ENCODE measurements at places on chromosomes 4 and X.

- no peak for DNase-seq
These were observed 2.0 kb downstream of the SETD7 start for GRCh38 chr4:139553751-139554641.

DNA sequence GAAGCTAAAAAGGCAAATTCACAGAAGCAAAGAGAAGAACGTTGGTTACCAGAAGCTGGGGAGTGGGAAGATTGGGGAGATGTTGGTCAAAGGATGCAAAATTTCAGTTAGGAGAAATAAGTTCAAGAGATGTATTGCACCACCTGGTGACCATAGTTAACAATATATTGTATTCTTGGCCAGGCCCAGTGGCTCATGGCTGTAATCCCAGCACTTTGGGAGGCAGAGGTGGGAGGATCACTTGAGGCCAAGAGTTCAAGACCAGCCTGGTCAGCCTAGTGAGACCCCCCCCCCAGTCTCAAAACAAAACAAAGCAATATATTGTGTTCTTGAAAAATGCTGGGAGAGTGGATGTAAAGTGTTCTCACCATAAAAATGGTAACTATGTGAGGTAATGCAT lies 67.9 kb downstream of the TAB3 start:
- DNase-seq, result no peak

- no peak for DNase-seq
These were observed 20.7 kb upstream of the GRXCR1 start for GRCh38 chr4:42871671-42872290.

DNA sequence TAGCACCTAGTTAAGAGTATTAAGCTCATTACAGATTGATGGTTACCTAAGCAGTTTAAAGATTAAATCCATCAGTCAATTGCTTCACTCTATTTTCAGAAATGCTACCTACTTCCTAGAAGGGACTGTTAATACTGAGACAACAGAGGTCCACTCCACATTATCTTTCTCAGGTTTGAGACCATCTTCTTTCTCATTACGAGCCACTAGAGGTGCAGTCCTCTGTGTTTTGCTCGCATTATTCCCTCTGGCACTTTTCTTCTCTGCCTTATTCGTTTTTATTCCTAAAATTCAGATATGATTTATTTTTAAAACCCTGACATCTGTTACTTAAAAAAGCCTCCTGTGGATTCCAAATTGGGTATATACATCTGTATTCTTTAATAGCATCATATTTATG lies 459.1 kb downstream of the FSTL5 start:
- no peak for DNase-seq

GRCh38 chr4:100641336-100641735 lies 123.5 kb upstream of the EMCN start:
- DNase-seq, result no peak

DNA sequence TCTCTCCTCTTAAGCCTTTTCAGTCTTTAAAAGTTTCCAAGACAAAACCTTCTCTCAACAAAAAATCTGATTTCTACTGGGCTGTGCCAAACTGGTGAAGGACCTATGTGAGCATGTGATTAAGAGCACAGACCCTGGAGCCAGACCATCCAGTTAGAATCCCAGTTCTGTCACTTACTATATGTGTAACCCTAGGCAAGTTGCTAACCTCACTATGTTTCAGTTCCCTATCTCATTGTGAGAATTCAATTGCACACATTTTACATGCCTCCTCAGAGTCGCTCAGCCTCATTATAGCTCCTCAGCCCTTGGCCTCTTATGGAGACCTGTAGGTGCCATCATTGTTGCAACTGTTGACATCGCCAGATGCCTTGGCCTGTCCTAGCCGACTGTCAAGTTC lies 54.1 kb upstream of the VEGFD start:
- no peak for DNase-seq

- DNase-seq, result no peak
These were observed 117.9 kb downstream of the COL25A1 start for GRCh38 chr4:109184491-109184961.

GRCh38 chr4:138609943-138610350 lies 367.8 kb upstream of the SLC7A11 start:
- no peak for DNase-seq

DNA sequence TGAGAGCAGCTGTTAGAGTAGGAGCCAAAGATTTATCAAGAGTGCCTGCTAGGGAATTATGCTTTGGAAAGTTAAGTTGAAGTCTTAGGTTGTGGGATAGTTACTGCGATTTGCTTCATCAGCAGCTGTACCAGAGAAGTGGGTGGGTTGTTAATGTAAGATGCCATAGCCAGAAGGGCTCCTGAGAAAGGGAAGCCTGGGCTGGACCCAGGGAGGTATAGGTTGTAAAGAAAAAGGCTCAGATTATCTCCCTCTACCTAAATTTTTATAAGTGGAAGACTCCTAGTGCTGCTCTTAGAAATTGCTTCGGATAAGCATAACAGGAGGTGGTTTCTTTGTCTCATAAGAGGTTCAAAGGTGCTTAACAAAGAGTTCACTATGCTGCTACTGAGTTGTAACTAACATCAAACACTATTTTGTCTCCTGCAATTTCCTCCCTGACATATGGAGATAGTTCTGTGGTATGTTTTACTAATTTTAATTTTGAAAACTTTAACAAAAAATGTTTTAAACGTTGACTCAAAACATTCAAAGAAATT lies 356.9 kb downstream of the DTHD1 start:
- DNase-seq, result no peak

GRCh38 chr4:6806924-6807626 lies 24.5 kb downstream of the KIAA0232 start:
- no peak for DNase-seq

GRCh38 chrX:1274786-1275185 lies 6.2 kb downstream of the CSF2RA start:
- no peak for DNase-seq

- no peak for DNase-seq
These were observed 1.8 kb downstream of the CCNI start for GRCh38 chr4:77073981-77074380.

DNA sequence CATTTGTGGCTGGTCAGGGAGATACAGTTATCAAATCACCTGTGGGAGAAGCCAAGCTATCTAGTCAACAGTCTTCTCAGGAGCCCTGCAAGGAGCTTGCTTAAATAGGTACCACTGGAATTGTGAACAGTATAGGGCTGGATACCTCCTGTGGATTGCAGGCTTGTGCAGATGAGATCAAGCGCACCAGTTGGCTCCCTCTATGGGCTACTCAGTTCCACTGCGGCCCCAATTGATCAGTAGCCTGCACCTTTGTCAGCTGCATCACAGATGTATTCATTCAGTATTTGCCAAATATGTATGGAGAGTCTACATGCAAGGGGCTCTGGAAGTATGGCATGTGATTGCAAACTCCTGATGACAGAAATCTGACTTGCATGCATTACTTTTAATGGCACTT lies 28.6 kb downstream of the TEX13A start:
- DNase-seq, result no peak

GRCh38 chr4:22202975-22203710 lies 254.6 kb upstream of the KCNIP4 start:
- DNase-seq, result no peak

DNA sequence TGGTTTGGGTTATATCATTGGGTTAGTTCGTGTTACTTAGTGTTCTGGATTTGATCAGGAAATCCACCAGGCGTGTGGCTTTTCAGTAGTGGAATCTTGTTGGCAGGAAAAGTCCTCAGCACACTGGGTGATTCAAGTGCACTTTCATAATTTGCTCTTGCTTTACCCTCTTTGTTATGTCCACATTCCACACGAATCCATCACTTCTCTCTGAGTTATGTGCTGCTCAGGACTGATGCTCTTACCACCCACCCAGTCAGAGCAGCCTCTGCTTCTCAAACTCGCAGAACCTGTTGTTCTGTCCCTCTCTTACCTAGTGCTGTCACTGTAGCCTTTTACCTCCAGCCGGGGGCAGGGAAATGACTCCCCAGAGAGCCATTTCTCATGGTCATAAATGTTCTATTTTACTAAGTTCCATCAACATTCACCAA lies 37.2 kb upstream of the SCRG1 start:
- DNase-seq, result no peak

- DNase-seq, result no peak
These were observed 191.4 kb downstream of the TSPAN5 start for GRCh38 chr4:98466868-98467599.

- DNase-seq, result no peak
These were observed 2.7 kb downstream of the MAGEA1 start for GRCh38 chrX:153181822-153182221.

DNA sequence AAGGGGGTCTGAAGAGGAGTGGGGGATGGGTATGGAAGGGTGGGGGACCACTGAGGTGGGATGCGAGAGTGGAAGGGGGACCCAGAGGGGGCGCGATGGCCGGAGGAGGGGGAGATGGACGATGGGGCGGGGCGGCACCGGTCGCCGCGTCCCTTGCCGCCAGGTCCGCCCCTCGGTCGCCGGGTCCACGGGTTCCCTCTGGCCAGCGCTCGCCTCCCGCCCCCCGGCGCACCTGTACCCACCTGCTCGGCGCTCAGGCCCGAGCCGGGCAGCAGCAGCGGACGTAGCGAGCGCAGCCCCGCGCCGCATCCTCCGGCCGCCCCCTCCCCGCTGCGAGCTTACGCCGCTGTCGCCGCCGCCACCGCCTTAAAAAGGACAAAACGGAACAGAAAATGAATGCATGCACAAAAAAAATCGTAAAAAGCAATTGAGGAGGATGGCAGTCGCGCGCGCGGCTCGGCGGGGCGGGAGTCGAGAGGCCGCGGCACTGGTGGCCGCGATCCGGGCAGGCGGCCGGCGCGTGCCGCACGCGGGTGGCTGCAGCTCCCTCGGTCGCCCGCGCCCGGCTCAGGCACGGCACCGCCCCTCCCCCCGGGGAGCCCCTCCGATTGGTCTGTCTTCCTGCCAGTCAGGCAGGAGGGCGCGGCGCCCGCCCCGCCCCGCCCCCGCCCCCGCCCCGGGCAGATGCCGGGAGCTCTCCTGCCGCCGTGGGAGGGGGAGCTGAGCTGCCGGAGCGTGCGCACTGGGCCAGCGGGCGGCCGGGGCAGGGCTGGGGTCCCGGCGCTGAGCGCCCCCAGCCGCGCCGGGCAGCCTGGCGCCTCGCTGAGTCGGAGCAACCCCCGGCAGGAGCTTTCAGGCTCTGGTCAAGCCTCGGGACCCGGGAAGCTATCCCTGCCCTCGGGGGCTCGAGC lies at the start of gene JAKMIP1:
JAKMIP1 (minus strand) TSS at position 539 of the 911 bp plus-strand sequence. CDS start 87,699 bp downstream, outside the sequence.
- DNase-seq, result no peak

GRCh38 chrX:39487166-39487968 lies 610.4 kb downstream of the BCOR start:
- DNase-seq, result no peak

DNA sequence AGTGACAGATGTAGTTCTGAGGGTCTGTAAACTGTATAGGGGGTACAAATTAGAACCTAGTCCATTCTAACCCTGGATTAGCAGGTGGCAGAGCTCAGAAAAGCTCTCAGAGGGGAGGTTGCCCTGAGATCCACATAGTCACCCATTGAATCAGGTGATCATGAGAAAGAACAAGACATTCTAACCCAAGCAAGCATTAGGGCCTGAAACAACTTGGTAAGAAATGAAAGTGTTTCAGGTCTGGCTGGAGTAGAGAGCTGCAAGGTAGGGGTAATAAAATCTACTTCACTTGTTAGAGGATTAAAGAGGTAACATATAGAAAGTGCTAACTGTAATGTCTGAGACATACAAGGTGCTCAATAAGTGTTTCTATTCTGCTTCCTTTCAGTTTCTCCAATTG lies 8.8 kb upstream of the BMP2K start:
- DNase-seq, result no peak

GRCh38 chrX:14022019-14022418 lies 7.7 kb downstream of the GEMIN8 start:
- no peak for DNase-seq

- DNase-seq, result no peak
These were observed 14.7 kb upstream of the SEC24D start for GRCh38 chr4:118850488-118851173.

GRCh38 chrX:51893931-51894696 lies 691 bp downstream of the MAGED1 start:
- no peak for DNase-seq

DNA sequence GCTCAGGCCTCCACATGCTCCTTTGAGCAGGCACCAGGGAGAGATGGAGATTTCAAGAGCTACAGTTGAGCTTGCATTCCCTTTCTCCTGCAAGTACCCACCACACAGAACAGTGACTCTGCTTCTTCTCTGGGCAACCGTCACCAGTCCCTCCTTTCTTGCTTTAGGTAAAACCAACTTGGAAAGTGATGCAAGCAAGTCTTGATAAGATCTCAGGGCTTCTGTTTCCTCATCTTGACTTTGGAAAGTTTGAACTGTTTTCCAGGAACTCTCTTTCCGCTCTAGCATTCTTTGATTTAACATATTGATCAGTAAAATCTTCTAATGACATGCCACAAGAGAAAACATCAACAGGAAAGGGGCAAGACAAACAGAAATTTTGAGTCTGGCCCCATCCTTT lies 73.7 kb downstream of the USP46 start:
- DNase-seq, result no peak

GRCh38 chrX:45479196-45479834 lies 278.6 kb upstream of the DIPK2B start:
- DNase-seq, result no peak

DNA sequence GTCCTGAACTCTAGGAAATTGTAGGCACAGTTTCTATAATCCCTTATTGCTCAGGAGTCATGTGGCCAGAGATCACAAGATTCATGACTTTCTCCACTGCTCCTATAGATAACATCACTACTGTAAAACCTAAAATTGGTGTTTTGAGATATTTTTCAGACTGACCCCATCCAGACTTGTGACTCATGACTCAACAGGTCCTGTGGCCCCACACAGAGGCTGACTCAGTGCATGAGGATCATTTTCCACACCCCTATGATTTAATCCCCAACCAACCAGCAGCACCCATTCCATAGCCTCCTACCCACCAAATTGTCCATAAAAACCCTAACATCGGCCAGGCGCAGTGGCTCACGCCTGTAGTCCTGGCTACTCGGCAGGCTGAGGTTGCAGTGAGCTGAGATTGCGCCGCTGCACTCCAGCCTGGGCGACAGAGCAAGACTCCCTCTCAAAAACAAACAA lies 13.2 kb upstream of the XIAP start:
- DNase-seq, result no peak

DNA sequence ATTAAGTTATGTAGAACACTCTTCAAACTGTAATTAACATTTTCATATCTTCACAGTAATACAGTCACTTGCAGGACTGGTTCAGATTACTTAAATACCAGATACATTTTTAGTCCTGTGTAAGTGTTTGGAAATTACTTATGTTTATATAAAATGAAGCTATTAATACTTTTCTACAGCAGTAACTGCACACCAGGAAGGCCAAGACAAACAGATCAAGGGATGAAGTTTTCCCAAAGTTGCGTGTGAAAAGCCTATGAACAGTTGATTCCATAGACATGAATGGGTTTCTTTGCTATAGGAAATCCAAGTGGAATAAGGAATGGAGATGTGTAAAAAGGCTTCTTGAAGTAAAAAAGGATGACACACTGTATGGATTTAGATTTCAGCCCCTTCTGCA lies 28.9 kb upstream of the DRP2 start:
- DNase-seq, result no peak
